AML-193 (cell line): ENCODE measurements at places on chromosomes 13 and 19.

DNA sequence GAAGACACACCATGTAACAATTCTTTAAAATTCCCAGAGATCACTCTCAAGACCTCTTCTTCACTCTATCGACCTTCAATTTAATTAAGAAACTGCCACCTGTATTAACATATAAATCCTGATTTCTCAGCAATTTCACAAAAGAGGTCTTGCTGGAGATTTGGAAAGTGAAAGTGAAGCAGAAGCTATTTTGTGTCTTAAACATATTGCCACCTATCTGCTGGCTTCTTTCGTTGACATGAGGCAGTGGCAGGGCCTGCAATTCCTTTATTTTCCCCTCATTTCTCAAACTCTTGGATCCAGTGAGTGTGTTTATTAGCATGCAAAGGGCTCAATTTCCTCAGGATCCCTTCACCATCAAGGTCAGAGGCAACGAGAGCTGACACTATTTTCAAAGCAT, 780.2 kb upstream of the SLITRK1 start:
- DNase-seq: no peak

- no peak for DNase-seq
These were observed 31.4 kb downstream of the PPP5C start for GRCh38 chr19:46378268-46378667.

- DNase-seq: no peak
These were observed 4.2 kb downstream of the EPS15L1 start for GRCh38 chr19:16467581-16467980.

DNA sequence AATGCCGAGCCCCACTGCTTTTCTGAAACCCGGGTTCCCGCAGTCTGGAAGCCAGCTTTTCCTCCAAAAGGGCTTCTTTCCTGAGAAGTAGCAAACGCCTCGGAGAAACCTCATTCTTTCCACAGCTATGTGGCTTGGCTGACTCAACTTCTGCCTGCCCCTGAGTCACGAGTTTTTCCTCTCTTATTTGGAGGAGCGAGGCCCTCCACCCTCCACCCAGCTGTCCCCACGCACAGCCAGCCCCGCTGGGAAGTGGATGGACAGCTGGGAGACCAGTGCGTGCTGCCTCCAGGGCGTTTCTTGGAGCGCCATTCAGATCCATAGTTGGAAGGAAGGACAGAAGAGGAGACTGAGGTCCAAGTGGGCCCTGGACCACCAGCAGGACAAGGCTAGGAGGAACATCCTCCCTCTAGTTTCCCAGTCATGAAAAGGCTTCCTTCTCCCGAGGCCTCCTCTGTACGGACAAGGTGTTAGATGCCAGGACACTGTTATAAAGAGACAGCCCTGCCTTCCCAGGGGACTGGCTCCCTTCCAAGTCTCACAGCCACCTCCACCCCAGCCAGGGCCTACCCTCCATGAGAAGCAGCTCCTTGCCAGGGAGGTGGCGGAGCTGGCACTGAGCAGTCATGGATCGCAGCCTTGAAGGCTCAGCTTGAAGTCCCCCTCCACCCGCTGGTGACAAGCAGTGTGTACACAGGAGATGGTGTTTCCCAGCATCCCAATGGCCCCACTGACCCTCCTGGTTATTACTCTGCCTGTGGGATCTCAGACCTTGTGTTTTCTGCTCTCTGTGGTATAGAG, 2.5 kb upstream of the PLEKHF1 start:
- DNase-seq: peak; percentile 22

DNA sequence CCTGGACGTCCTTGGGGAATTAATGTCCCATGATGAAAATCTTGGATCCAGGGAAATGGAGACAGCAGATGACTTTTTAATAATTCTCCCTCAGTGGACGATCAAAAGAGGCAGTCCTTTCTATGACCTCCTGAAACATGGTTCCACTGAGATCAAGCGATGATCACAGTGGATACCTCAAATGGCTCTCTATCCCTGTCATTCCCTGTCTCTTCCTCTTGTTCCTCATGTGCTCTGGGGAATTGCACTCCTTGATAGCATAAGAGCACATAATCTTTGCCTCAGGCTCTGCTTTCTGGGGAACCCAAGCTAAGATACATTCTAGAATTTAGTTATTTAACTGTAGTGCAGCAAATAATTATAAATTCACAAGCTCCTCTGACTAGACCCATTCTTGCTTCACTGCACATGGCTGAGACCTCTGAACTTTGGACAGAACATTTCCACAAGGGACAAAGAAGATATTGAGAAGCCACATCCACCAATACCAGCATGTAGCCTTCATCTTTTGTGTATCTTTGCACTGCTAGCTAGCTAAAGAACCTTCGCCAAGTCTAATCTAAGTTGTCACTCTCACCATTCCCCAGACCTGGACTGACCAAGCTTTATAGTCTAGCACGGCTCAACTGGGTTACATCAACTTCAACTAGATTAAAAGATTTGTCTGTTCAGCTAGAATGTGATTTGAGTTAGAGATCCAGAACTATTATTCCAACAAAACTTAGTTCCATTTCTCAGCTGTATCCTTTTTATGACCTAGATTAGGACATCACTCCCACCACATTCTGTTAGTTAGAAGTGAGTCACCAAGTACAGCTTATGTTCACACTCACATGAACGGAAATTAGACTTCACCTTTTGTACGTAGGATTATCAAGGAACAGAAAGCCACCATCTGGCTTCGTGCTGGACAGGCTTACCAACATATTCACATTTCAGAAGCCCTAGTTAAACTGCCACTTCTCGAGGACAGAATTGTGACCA, 142.7 kb downstream of the SUCLA2 start:
- no peak for DNase-seq

- no peak for DNase-seq
These were observed 642 bp upstream of the PEG3 start for GRCh38 chr19:56841193-56841543.

DNA sequence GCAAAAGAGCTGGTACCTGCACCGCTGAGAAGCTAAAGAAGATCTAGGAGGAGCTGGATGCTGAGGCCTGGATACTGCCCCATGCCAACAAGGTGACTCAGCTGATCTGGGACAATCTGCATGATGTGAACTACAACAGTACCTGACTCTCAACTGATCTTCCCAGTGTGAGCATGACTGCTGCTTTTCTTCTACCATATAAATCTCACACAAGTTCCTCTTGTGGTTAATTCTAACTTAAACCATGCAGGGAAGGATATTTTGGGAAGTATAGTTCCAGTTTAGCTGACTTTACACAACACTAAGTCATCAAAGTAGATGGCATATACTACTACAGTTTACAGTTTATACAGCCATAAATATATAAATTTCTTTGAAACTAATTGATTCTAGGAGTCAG, 91.9 kb downstream of the SLAIN1 start:
- DNase-seq: peak; percentile 48

- DNase-seq: no peak
These were observed 187.9 kb downstream of the TEX29 start for GRCh38 chr13:111508164-111508870.

DNA sequence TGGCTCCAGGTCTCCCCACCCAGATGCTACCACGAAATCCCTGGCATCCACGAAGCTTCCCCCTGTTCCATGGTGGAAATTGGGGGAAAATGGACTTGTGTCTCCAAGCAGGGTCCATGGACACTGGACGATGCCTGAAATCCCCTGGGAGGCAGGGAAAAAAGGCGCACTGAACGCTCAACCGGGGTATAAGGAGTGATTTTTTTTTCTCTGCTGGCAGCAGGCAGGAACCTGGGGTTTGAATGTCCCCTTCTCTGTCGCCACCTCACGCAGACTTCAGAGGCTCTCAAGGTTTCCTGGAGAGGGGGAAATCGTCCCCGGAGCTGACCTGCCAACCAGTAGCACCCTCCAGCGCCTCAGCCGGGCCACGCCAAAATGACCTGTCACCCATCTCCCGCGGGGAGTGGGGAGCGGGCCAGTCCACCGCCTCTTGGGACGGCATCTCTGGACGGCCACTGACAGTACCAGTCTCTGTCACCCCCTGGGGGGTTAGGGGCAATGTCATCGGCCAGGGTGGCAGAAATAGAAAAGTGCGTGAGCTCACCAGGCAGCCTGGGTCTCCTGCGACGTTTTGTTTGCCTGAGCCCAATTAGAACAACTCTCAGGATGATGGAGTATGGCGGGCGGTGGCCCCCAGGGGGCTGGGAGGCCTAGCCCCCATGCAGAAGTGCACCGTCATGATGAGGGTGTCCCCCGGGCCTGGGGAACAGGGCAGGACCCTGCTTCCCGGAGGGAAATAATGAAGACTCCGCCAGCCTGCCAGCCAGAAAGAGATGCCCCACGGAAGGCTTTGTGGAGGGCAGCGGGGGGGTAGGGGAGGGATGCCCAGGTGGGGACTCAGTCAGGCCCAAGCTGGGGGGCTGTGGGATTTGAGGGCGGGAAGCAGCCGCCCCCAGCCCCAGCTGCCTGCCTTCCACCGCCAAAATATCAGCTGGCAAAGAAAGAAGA, 2.6 kb downstream of the PTPRS start:
- DNase-seq: no peak

GRCh38 chr19:33432446-33433170, 59.1 kb downstream of the CEBPG start:
- DNase-seq: no peak

GRCh38 chr19:14369399-14370168, 11.7 kb upstream of the ADGRE5 start:
- DNase-seq: no peak

DNA sequence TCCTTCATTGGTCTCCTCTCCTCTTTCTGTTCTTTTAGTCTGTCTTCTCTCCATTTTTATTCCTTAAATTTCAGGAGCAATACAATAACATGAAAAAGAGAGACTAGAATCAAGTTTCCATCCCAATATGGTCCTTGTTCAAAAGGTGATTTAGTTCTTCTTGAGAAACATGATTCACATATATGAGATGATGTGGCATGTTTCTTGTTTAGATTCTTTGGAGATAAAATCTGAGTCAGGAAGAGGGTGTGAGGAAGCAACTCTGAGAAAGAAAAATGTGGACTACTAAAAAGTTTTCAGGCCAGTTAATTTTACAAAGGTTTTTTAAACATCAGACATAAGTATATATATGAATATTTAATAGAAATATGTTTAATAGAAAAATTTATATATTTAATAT, 231.4 kb downstream of the OXGR1 start:
- no peak for DNase-seq

DNA sequence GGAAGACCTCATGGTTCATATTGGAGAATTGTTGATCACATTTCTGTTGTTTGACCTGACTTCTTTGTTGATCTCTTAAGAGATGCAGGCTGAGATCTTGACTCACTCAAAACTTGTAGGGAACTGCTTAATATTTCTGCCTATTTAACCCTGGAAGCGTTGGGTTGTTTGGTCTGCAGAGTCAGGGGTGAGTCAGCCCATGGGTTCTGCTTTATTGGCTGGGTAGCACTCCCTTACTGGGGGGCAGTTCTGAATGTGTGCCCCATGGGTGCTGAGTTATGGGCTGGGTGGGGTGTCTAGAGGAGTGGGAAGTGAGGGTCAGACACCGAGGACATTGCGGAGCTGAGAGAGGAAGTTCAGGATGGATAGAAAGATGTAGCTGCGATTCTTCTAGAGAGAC, 87.9 kb downstream of the LRCH1 start:
- no peak for DNase-seq

GRCh38 chr13:97020194-97020593, 25.9 kb upstream of the OXGR1 start:
- no peak for DNase-seq

GRCh38 chr19:50770888-50771287, 624 bp downstream of the GPR32 start:
- DNase-seq: no peak

DNA sequence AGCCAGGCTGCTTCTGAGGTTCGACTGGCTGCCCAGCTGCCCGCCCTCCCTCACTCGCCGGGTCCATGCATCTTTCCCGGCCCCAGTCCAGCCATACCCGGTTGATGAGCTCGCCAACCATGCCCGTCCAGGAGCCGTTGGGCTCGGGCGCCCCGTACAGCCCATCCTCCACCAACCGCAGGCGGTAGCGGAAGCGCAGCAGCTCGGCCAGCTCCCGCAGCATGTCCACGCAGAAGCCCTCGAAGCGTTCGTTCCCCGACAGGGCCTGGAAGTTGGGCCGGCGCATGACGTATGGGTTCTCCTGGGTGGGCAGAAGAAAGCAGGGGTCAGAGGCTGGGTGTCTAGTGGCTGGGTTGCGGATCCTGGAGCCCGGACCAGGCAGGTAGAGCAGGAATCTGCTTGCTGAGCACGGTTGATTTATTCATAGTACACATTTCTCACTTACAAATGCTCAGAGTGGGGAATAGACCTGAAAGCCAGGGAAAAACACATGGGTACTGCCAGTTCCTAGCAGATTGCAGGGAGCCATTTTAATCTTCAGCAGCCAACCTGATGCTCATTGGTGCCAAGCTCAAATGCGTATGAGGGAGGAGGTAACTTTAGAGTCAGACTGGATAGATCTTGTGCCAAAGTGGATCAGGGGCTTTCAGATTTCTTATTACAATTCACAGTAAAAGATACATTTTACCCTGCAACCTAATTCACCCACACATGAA, 27.4 kb downstream of the GRIK5 start:
- no peak for DNase-seq

GRCh38 chr13:30093236-30093635, 214.1 kb downstream of the KATNAL1 start:
- DNase-seq: no peak

GRCh38 chr13:50421473-50422130, 406.4 kb downstream of the KCNRG start:
- no peak for DNase-seq

- peak; percentile 75 for DNase-seq
These were observed 10.5 kb upstream of the CEACAM6 start for GRCh38 chr19:41744850-41745249.

GRCh38 chr13:112961457-112962369, 7.3 kb upstream of the MCF2L start:
- DNase-seq: no peak

GRCh38 chr13:44084146-44084545, 204.4 kb downstream of the LACC1 start:
- no peak for DNase-seq

GRCh38 chr19:49710372-49710951, 19.5 kb downstream of the CPT1C start:
- DNase-seq: no peak

DNA sequence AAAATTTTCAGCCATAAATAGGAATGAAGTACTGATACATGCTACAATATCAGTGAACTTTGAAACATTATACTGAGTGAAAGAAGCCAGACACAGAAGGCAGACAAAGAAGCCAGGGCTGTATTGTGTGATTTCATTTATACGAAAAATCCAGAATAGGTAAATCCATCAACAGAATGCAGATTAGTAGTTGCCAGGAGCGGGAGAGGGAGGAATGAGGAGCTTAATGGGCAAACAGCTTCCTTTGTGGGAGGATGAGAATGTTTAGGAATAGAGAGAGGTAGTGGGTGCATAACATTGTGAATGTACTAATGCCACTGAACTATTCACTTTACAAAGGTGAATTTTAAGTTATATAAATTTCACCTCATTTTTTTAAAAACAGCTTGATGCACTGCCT, 103.3 kb upstream of the SERTM1 start:
- DNase-seq: no peak

- DNase-seq: peak; percentile 79
These were observed 4.4 kb upstream of the KCNN4 start for GRCh38 chr19:43784981-43785808.
